NCI-H2081 treated with DMSO at 0.1 percent for 48 hours (cell line): ENCODE measurements at places on chromosomes 6 and 20.

GRCh38 chr6:40334496-40335270 lies 252.5 kb downstream of the LRFN2 start:
- no peak for DNase-seq

- DNase-seq: no peak
These were observed 23.1 kb downstream of the CMTR1 start for GRCh38 chr6:37456126-37456525.

DNA sequence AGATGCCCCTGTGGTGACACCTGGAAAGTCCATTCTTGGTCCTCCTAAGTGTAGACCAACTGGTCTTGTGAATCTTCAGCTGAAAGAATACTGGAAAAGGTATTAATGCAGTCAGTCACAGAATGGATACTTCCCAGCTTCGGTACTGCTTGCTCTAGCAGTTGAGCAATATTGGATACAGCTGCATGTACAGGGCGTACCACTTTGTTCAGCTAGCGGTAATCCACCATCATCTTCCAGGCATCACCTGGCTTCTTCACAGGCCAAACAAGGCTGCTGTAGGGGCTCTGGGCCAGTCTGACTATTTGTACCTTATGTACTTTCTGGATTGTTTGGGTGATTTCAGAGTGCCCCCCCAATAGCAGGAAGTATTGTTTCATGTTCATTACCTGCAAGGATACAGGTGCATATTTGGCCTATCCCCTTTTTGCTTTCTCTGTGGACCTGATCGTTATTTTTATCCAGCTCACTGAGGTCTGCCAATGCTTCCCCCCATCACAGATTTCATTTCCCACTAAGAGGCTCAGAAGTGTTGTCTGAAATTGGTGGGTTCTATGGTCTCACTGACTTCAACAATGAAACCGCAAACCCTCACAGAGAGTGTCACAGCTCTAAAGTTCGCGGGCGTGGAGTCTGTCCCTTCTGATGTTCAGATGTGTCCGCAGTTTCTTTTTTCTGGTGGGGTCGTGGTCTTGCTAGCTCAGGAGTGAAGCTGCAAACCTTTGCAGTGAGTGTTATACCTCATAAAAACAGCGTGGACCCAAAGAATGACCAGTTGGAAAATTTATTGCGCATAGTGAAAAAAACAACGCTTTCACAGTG lies 52.2 kb downstream of the TRIM27 start:
- no peak for DNase-seq

GRCh38 chr6:14965424-14966075 lies 280.3 kb upstream of the JARID2 start:
- no peak for DNase-seq

DNA sequence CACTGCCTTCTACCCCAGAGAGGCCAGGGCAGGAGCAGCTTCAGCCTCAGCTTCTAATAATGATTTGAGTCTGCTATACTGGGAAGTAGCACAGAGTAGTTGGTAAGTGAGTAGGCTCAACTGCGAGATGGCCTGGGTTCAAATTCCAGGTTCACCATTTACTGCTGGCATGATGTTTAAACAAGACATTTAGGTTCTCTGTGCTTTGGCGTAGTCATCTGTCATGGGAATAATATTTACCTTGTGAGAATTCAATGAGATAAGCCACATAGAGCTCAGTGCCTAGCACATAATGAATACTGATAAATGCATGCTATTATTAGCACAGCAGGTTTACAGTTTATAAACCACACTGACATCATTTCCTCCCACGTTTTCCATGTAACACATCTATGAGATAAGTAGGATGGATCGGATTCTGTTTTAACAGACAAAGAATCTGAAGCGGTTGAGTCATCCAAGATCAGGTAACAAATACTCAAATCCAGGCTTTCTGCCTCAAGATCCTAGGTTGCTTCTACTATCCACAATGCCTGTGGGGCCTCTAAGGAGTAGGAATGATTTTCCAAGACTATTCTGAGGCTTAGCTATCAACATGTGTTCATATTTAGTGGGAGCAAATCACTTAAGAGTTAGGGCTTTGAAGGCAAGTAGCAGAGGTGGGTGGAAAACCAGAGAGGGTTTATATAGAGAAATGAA lies 72.9 kb upstream of the DTNBP1 start:
- peak; percentile 12 for DNase-seq

GRCh38 chr6:167462514-167463312 lies 137.8 kb downstream of the TTLL2 start:
- no peak for DNase-seq

DNA sequence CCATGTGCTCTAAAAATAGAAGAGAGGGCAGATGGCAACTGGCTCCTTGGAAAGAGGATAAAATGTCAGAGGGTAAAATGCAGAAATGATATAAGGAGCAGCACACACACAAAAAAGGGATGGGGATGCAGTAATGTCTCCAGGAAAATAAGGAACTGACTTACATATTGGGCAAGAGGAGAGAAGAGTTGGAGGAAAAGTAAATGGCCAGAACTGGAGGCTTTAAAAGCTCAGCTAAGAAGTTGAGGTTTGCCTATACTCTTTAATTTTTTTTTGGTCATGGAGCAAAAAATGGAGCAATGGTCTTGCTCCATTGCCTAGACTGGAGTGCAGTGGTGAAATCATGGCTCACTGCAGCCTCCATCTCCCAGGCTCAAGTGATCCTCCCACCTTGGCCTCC lies 93.7 kb downstream of the SULF2 start:
- no peak for DNase-seq

GRCh38 chr6:70586114-70586513 lies 19.4 kb downstream of the SDHAF4 start:
- no peak for DNase-seq

DNA sequence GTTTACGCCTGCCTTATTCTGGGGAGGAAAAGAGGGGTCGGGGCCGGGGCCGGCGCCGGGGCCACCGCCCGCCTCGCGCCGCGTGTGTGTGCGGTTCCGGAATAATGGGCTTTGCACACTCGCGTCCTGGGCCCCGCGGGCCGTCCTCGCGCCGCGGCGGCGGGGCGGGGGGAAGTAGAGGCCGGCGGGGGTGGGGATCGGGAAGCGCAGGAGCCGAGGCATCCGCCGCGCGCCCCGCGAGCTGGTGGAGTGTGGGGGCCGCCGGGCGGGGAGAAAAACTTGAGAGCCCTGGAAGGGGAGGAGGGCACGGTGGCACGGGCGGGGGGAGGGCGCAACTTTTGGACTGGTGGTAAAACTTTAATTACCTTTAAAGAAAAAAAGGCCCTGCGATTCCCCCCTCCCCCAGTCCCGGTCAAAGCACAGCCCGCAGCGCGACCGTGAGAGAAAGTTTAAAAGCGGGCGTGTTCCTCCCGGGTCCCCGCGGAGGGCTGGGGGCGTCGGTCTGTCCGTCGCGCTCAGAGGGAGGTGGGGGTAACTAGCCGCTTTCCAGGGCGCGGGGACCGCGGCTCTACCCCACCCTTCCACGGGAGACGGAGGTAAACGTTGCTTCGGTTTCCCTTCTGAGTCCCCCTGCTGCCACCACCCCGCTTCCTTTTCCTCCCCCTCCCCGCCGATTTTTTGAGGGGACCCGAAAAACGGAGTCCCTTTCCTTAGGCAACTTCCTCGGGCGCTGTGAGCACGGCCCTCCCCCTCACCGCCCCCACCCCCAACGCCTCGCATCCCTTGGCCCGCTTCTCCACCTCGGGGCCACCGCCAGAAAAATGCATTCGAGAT lies 1.9 kb downstream of the L3MBTL3 start:
- DNase-seq: no peak

- DNase-seq: no peak
These were observed 33.8 kb downstream of the RANBP9 start for GRCh38 chr6:13677878-13678254.

GRCh38 chr20:9442858-9443257 lies 71.5 kb upstream of the LAMP5 start:
- no peak for DNase-seq

DNA sequence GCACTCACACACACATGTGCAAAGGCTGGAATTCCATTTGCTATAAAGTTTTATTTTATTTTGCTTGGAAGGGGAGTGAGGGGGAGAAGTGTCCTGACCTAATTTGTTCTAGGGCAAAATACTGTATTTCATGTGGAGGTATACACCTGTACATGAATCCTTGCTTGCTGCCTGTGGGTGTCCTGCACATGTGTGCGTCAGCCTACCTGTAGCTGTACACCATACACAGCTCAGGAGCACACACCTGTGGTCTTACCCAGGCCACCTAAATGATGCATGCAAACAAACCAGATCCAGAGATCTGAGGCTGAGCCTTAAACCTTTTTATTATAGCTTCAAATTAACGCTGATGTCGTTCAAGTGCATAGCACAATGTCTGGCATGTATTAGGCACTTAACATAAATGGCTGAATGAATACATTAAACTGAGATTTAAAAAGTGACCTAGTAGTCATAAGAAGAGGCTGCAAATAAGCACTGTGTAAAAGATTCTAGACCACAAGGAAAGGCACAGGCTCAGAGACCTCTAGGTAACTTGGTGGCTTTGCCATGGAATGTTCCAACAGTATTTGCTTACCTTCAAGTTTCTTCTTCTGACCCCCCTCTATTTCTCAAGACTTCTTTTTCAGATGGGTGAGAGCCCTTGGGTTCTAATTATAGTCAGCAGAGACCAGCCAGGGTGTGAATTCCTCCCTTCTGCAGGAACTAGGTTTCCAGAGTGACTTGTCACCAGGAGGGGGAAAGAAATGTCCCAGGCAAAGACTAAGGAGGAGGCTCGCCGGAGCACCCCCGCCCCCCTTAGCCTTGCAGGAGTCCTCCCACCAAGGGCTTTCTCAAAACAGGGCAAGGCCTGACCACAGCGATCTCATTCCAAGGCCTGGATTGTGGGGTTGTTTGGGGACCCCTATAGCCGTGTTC lies 13.4 kb downstream of the FOXC1 start:
- DNase-seq: no peak

GRCh38 chr6:167140589-167141474 lies 16.9 kb downstream of the GPR31 start:
- no peak for DNase-seq

DNA sequence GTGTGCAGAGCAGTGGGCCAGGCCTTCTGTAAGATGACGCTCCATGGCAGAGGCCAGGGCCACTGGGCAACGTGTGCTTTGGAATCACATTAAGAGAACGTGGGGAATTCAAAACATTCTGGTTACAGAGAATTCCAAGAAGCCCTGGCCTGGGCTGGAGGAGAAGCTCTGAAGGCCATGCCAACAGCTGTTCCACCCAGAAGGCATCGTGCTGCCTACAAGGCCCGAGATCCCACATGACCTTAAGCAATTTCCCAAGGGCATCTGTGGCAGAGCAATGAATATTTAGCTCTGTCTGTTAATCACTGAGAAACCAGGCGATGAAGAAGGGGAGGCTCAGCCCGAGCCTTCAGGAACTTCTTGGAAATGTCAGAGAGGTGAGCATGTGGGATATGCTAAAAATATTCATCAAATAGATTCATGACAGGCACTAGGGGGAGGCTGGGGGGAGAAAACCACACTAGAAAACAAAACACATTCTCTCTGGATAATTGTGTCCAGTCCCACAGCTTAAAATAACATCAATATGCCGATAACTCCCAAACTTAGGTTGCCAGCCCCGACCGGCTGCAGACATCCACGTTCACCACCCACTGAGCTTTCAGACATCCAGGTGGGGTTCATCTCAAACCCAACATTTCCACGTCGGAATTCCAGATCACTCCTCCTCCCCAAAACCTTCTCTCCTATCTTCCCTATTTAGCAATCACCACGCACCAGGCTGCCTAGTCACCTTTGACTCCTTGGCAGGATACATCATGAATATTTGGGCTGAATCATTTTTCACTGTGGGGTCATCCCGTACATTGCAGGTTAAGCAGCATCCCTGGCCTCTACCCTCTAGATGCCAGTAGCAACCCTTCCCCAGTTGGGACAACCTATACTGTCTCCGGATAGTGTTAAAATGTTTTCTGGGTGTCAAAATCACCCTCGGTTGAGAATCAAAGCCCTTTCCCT lies 6.6 kb downstream of the SULF2 start:
- DNase-seq: no peak

DNA sequence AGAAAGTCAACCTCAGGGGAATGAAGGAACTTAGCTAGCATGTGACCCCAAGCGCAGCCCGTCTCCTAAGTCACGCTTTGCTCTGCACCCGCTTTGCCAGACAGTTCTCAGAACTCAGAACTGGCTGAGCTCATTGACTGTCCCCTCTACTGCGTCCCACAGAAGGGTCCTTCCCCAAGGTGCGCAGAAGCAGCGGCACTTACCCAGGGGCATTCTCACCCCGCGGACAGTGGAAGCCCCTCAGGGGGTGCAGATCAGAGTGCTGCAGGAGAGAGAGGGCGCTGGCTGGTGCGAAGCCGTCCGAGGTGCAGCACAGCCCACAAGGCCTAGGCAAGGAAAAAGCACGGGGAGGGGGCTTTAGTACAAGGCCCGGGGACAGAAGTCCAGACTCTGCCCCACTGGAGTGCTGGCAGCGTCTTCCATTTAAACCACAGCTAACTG lies 807 bp downstream of the SNHG17 start:
- DNase-seq: no peak
